Activated CD4-positive, alpha-beta T cell treated with anti-CD3 and anti-CD28 coated beads, Interleukin-2, amount 10 ng/mL, durations not matched to agents 7 days and 5 days (primary cell): ENCODE measurements at places on chromosomes 7 and 10. TPM values are rescaled to one million over a fixed set of nuclear protein-coding genes. Genes with fewer than 3 reads are reported as not detected.

DNA sequence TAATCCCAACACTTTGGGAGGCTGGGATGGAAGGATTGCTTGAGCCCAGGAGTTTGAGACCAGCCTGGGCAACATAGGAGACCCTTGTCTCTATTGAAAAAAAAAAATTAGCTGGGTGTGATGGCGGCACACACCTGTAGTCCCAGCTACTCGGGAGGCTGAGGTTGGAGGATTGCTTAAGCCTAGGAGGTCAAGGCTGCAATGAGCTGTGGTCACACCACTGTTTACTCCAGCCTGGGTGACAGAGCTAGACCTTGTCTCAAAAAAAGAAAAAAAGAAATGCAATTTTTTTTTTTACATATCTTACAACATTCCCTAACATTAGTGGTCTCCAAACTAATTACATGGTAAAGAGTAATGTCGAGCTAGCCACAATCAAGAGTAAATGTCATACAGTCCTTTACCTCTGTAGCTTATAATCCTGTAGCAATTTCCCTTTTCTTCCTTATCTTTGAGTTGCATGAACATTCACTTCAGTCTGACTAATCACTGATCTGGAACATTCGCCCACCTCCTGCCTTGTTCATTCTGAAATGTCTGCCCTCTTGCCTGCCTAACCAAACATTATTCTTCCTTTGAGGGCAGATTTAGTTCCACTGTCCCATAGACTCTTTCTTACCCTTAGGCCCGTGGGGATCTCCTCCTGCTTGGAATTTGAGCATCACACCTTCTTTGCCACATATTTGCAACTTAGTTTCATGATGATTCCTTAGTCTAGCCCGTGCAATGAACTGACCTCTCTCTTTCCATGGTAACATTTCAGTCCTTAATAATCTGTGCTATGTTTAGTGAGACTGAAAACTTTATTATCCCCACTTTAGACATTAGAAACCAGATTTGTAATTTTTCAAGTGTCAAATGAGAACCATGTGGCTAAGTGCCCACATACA, 4.8 kb upstream of the VCL start:
- DNase-seq = no peak

- no peak for DNase-seq
Measured at GRCh38 chr10:131817866-131818509, 82.8 kb upstream of the PPP2R2D start.

- DNase-seq = no peak
Measured at GRCh38 chr10:69835875-69836730, 34.4 kb downstream of the COL13A1 start.

Gene ITGB1
- total RNA-seq = 89.4 TPM

Gene MGAM2
- total RNA-seq = not detected
